Hippocampal formation (tissue), 2 donors: ENCODE measurements at places on chromosomes 12 and 14.

DNA sequence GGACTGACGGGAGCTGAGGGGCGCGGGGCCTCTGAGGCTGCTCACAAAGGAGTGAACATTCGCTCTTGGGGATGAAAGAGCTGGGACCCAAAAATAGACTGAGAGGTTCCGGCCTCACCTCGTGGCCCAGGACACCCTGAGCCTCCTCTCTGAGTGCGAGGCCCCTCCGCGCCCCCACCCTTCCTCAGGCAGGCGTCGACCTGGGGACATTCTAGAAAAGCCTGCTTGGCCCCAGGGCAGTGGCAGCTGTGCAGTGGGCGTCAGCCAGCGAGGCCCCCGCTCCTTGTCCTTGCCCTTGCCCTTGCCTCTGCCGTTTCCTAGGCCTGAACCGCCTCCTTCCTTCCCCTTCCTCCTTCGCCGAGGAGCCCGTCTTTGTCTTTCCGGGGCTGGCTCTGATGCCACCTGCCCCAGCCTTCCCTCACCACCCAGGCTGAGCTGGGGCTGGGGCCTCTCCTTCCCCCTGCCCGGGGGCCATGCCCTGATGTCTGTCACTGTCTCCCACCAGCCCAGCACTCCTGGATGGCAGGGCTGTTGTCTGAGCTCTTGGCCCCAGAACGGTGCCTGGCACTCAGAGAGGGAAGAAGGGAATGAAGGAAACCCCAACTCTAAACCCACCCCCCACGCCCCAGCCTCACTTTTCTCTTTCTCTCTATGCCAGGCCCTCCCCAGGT, 208.2 kb upstream of the RTL1 start:
- DNase-seq: no peak

DNA sequence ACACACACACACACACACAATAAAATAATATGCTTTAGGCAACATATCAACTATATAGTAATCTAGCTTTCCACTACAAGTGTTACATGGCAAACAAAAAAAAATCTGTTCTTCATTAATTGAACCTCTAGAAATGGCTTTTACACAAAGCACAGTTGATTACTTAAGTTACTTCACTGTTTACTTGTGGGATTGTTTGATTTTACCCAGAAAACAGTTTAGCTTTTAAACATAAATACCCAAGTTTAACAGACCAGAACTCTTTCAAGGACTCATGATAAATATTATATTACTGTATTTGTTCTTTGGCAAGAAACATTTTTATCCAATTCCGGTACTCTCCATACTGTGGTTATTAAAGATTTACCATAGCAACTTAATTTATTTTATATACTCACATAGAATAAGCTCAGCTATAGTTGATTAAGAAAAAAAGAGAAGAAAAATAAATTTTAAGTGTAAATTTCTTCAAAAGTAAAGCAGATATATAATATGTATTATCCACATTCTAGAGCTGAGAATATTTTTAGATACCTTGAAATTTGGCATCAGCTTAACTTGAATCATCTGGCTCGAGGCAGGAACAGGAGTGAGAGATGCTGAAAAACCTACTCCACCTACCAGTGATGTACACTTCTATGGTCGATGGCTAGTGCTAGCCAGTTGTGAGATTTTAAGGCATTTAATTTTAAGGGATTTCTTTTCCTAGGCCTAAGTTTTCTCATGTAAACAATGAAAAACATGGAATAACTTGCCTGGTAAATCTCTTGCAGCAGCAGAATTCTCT, 126.0 kb downstream of the BTG1 start:
- DNase-seq: no peak

DNA sequence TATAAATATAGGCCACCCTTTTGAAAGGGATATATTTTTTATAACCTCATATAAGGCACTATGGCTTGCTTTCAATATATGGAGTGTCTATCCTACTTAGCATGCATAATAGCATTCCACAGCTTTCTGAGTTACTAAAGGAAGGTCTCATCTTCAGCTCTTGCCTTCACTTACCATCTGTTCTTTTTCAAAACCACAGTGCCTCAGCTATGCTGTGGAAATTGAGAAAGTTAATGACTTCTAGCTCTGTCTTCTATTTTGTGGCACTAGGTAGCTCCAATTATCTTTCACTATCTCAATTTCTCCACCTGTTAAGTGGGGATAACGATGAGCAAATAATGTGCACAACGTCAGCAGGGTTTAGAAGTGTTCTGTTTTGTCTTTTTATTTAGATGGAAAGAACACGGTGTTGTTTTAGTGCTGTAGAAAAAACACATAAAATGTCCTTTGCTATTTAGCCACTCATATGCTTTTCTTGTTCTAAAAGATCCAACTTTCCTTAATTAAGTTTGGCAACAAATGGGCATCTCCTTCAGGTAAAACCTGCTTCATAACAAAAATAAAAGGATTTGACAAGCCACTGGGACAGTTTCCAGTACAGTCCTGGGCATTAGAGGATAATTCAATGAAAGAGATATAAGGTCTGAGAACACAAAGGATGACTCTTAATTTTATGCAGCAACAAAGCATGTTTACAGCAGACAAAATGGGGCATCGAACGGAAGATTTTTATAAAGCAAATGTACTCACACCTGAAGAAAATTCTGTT, 462.0 kb upstream of the SYT1 start:
- no peak for DNase-seq

- DNase-seq: no peak
These were observed 7.5 kb upstream of the TRHDE start for GRCh38 chr12:72264548-72265175.

DNA sequence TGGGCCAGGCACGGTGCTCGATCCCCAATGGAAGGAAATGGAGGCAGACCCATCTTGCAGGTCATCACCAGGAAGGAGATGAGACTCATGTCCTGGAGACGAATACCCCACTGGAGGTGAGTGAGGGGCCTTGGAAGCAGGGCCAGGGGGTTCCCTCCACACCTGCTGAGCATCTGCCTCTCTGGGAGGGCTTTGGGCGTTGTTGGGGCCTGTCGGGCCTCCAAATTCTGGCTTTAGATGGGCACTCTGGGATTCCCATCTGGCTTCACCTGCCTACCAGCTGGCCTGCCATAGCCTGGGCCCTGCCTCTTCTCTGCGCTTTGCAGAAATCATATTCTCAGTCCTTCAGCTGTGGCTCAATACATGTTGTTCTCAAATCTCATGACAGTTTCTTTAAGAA, 13.9 kb downstream of the RTL1 start:
- DNase-seq: no peak

DNA sequence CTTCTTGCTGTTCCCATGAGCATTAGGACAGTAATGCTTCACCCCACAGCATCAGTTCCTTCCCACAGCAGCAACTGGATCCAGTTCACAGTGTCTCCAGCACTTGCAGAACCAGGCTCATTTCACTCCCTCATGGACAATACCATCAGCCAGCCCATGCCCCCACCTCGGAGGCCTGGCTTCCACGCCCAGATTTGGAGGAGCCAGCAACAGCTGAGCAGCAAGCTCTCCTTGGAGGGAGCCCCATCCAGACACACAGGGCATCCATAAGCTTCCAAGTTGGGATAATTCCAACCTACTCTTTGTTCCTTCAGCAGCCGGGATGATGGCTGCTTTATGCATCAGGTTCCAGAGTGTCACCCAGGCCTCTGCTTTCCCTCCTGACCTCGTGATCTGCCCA, 250.0 kb downstream of the GLT1D1 start:
- no peak for DNase-seq
